ENCODE measurements at places on chromosomes 3 and 15.

- DNase-seq = no peak
These were observed 750 bp downstream of the PODXL2 start for GRCh38 chr3:127629467-127630403.

DNA sequence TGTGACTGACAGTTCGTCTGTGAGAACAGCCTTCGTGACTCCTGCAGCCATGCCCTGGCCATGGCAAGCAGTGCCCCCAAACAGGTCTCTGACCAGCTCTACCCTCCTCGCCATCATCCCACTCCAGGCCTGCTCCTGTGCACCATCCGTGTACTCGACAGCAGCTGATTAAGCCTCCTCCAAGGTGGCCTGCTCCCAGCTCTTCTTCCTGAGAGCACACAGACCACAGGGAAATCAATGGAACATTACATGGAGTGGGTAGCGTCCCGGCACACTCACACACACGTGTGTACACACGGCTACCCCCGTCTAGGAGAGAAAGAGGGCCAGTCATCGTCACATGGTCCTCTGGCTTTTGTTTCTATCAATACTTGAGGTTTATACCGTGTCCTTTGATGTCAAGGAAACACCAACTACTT, 21.1 kb downstream of the ANXA2 start:
- no peak for DNase-seq

DNA sequence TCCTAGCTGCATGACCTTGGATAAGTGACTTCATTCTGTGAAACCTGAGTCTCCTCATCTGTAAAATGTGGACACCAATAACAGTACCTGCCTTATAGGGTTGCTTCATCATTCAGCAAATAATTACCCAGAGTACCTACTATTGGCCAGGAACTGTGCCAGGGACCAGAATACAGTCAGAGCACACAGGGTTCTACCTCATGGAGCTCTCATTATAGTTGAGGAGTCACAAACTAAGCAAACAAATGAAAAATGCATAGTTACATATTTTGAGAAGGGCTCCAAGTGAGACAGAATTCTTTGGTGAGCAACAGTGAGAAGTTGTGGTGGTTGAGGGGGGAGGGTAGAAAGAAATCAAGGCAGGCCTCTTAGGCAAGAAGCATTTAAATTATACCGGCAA, 308.6 kb upstream of the WNT5A start:
- no peak for DNase-seq

GRCh38 chr3:5194341-5194740, 6.8 kb downstream of the EDEM1 start:
- DNase-seq = no peak

DNA sequence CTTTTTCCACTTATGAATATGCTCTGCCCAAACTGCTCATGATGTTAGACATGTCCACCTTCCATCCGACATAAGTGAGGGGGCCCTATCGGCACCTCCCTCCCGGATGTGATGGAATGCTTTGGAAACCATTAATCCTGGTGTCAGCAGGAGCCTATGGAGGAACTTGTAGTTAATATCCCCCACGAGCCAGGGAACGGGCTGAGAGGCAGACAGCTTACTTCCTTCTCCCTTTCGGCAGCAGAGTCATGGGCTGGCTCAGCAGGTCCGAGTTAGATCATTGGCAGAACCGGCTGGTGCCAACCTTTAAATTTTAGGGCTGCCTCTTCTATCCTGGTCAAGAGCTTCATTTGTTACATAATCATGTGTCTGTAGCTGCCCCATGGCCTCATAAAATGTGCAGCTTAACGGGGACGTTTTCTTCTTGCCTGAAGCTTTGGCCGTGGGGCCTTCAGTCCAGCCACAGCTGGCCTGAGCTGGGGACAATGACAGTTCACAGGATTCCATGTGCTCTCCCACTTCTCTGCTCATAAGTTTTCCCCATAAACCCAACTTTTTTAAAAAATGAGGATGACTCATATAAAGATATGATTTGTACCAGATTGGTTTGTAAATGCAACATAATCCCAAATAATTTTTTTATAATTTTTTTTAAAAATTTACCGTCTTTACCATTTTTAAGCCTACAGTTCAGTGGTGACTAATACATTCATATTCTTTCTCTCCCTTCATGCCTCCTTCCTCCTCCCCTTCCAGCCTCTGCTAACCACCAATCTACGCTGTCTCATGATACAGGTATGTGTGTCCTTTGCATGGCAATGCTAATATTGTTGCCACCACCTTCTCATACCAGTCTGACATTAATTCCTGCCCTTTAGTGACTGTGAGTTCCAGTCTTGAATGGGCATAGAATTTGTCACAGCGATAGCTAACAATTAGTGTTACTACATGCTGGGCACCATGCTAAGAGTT, 62.2 kb upstream of the RGMA start:
- DNase-seq = no peak

DNA sequence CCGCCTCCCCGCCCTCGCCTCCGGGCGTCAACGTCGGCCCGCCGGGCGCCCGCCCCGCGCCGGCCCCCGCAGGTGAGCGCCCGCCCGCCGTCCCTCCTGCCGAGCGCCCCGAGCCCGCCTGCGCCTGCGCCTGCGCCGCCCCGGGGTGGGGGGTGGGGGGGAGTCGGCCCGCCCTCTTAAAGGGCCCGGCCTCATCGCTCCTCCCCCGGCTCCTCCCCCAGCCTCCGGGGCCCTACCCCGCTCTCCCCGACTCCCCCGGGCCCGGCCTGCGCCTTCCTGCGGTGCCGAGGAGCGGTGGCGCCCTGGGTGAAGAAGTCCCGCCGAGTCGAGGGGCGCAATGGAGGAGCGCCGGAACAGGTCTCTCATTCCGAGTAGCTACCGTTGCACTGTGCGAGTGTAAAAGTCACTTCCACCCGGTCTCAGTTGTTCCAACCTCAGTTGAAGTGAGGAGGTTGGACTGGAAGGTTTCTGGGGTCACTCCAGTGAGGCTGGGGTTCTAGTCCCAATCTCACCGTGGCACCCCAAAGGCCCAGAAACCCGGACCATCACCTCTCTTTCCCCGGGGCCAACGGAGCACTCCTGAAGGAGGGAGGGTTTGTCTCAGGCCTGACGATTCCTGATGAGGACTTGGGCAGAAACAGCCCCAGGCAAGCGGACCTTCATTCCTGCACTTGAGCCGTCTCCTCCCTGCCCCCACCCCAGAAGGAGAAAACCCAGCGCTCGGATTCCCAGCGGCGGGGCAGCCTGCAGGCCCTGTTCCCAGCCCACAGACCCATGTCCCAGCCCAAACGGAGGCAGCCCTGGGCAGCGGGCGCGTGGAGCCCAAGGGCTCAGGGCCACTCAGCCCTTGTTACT, 1.5 kb upstream of the TNK2 start:
- peak; percentile 90 for DNase-seq

- DNase-seq = no peak
These were observed 17.8 kb upstream of the ERICH6 start for GRCh38 chr3:150721285-150722130.

- DNase-seq = no peak
These were observed 78.5 kb upstream of the CHD2 start for GRCh38 chr15:92821491-92822116.

DNA sequence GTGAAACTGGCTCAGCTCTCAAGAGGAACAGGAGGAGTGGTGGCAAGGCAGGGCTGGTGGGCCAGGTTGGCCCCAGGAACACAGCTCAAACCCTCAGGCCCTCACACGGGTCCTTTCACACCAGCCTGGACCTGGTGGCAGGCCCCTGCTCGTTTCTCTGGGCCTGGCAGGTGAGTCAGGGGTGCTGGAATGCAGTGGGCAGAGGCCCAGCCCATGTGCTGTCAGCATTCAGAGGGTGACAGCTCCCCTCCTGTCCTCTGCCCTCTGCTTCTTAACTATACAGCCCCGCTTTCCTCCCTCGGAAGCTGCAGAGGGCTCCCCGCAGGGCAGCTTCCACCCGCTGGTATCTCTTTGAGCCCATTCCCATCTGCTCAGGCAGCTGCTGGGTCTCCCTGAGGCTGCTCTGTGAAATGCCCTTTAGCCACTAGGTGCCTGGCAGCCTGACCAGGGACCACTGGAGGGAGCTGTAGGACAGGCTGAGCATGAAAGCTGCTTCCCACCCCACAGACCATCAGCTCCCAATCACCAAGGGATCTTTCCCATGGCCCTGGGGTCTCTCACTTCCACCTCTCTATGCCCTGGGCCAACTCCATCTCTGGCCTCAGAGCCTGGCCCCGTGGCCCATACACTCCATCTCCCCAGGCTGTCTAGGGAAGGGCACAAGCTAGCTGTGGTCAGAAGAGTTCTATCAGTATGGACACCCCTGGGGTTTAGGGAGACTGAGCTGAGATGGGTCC, 24.8 kb downstream of the SHF start:
- peak; percentile 82 for DNase-seq

- no peak for DNase-seq
These were observed 69.8 kb upstream of the CTXND1 start for GRCh38 chr15:80321853-80322252.

DNA sequence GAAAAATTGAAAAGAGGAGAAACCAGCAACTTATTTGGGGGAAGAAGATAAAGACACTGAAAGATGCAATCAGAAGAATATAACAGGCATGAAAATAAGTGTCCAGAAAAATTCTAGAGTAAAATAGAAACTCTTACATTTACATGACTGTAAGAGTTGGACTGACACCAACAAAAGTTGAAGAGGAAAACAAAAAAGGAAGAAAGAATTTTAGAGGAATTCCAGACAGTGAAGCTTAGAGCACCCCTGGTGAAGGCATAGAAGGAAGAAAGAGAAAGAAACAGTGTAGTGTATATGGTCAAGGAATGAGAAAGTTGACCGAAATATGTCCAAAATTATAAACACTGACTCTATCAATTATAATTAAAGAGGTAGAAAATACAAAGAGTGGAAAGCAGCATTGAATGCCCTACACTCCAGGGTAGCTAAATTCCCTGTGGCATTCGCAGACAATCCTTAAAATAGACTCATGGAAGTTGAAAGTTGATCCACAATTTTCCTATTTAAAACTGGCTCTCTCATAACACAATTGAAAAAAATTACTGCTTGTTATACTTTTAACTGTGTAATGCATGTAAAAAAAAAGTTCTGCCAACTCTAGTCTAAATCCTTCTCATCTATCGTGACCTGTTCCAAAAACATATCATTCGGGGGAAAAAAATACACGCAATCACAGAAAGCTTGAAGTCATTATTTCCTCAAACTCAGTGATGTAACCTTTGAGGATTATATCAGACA, 102.6 kb upstream of the ABI3BP start:
- DNase-seq = no peak

- no peak for DNase-seq
These were observed 88.4 kb downstream of the RAP2B start for GRCh38 chr3:153250446-153250845.

GRCh38 chr3:4421121-4421520, 45.9 kb downstream of the SUMF1 start:
- no peak for DNase-seq

DNA sequence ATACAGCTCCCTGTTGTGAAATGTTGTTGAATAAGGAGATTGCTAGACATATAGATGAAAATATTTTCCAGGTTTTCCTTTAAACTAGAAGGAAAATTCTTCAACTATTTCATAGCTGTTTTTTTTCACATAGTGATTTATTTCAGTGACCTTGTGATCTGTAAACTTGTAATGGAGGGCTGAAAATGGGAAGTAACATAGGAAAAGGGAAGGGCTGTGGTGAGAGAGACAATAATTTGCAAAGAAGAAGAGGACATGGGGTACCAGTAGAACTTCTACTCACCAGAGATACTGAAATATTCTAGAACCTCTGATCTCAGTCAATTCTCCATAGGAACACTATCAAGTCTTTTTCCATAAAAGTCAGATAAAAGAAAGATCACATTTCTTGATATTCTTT, 60.4 kb downstream of the PLS1 start:
- DNase-seq = no peak

- no peak for DNase-seq
These were observed 122.0 kb downstream of the SEMA6D start for GRCh38 chr15:47839233-47839825.

GRCh38 chr3:23550402-23550801, 255.4 kb upstream of the UBE2E1 start:
- DNase-seq = no peak

DNA sequence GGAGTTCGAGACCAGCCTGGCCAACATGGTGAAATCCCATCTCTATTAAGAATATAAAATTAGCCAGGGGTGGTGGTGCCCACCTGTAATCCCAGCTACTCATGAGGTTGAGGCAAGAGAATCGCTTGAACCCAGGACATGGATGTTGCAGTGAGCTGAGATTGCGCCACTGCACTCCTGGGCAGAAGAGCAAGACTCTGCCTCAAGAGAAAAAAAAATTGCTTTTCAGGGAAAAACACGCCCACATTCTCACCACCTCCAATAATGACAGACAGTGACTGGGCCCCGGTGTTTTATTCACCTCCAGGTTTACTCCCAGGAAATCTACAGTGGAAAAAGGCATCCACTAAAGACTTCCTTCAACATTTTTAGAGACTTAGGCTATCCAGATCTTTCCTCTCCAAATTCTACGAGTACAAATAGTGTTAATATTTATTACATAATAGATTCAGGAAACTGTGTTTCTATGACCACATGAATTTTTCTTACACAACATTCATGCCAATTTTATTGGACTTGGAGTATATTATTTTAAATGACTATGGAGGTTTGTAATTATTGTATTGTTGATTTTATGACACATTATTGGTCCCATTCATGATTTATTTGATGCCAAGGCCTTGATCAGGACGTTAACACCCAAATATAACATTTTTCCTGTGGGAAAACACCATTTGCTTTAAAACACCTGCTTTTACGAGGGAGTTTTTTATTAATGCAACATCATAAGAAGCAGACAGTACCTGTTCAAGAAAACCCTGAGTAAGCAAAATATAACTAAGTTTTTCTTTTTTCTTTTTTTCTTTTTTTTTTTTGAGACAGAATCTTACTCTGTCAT, 26.6 kb downstream of the IGF2BP2 start:
- DNase-seq = no peak

DNA sequence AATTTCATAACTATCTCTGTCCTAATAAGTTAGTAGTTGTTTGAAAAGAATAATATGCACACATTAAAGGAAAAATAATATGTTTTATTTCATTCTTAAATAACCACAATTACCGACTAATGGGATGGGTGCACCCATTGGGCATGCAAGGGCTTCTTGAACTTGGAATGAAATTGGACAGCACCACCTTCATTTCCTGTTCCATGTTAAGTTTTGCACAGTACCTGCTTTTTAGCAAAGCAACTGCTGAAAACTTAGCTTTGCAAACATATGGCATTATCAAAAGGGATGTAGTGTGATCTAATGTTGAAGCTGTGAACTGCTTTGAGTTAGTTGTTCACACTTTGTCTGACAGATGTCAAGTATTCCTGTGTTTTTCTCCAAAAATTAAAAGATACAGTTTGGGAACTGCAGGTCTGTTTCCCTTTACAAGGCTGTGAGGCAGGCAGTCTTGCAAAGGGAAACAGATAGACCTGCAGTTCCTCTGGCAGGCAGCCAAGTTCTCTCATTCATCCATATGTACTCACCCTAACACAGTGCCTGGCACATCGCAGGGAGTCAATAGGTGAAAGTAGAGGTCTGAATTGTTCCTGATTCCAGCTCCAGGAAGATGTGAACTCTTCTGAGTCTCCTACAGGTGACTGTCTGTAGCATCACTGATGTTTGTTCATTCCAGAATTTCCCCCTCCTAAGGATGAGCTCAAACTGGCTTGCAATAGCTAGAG, 64.3 kb upstream of the GOLGA8B start:
- DNase-seq = peak; percentile 36

GRCh38 chr15:28993051-28993719, 107.4 kb downstream of the APBA2 start:
- no peak for DNase-seq

All from liver (tissue), 10 donors.